ENCODE measurements at places on chromosomes 5 and 9. TPM values are rescaled to one million over a fixed set of nuclear protein-coding genes. Genes with fewer than 3 reads are reported as not detected.

GRCh38 chr9:93093877-93094657 lies 1.9 kb upstream of the CARD19 start:
- no peaks in the 10 kb centered on the region for H3K27me3 ChIP-seq
- H3K4me3 ChIP-seq, result peak overlapping the region; percentile 81
- H3K27ac ChIP-seq, result peak overlapping the region; percentile 95

DNA sequence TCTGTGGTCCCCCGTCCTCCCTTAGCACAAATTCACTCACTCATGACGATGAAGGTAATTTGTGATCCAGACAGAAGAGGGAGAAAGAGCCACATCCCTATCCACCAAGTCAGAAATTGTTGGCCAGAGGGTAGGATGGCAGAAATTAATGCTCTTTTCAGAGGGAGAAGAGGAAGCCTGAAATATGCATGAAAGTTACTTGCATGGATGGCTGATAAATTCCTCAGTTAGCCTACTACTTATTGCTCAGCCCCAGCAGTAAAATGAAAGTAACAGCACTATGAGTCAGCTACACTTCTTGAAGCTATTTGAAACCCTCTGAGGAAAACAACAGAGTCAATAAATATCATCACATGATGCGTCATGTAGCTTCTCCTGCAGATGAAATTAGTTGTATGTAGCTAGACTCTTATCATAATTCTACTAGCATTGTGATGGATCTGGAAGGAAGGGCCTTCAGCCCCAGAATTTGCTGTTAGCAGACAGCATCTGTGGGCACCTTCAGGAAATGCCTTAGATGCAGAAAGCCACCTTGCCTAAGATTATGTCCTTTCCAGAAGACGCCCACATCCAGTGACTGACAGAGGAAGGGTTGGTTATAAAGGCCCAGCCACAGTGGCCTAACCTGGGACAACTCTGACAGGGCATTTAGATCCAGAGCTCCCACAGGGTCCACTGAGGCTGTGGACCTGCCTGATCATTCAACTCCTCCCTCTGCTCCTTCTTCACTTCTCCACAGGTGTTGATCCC lies 81.2 kb upstream of the CCDC112 start:
- no peak for DNase-seq
- no peak overlapping the region for H3K4me3 ChIP-seq
- peaks cover 4% of the 10 kb centered on the region for H3K27me3 ChIP-seq
- peaks cover 2% of the 10 kb centered on the region for H3K4me1 ChIP-seq
- H3K36me3 ChIP-seq, result no peaks in the 10 kb centered on the region

Gene CCDC183
- 0.43 TPM for total RNA-seq

- no peak for DNase-seq
- H3K36me3 ChIP-seq, result no peaks in the 10 kb centered on the region
- peaks cover 2% of the 10 kb centered on the region for H3K4me1 ChIP-seq
- peaks cover 14% of the 10 kb centered on the region for H3K27me3 ChIP-seq
- no peak overlapping the region for H3K27ac ChIP-seq
- H3K4me3 ChIP-seq, result no peak overlapping the region
These were observed 144.9 kb downstream of the FGF1 start for GRCh38 chr5:142540922-142541422.

DNA sequence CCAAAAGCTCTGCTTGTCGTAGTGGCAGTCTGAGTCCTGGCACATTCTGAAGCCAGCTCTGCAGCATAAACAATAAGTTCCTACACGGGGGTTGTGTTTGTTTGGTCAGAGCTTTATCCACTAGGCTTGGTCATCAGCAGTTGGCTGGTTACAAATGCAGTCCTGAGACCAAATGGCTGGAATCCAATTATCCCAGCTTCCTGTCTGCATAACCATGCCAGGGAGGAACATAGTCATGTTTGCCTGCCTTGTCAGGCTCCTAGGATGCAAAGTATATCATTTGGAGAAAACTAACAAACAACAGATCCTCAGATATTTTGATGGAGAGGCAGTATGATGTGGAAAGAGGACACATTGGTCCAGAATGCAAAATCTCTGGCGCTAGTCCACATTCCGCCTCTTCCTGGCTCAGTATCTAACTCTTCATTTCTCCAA lies 85.8 kb downstream of the FBXO38 start:
- no peaks in the 10 kb centered on the region for H3K36me3 ChIP-seq
- H3K27ac ChIP-seq, result no peak overlapping the region

DNA sequence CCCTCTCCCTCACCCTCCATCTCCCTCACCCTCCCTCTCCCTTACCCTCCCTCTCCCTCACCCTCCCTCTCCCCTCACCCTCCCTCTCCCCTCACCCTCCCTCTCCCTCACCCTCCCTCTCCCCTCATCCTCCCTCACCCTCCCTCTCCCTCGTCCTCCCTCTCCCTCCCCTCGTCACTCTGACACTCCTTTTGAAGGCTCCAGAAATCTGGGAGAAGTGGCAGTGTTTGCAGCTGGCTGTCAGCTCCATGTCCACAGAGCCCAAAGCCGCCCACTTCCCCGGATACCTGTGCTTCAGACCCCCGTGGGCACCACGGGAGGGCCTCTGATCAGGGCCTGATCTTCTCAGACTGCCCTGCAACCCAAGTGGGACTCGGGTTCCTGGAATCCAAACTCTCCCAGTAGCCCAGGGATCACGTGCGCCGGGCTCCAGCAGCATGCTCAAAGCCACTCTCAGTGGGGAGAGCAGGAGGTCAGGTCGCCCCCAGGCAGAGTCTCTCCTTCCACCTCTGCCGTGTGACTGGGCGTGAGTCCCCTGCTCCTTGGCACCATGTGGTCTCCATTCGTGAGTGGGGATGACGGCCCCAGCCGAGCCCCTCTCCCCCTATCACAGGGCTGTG lies 33.1 kb downstream of the DBH start:
- no peak overlapping the region for H3K27ac ChIP-seq
- no peaks in the 10 kb centered on the region for H3K4me1 ChIP-seq
- no peak overlapping the region for H3K4me3 ChIP-seq
- no peaks in the 10 kb centered on the region for H3K36me3 ChIP-seq
- no peaks in the 10 kb centered on the region for H3K27me3 ChIP-seq
- DNase-seq, result no peak

GRCh38 chr9:1960342-1961042 lies 54.7 kb upstream of the SMARCA2 start:
- no peak for DNase-seq
- H3K4me1 ChIP-seq, result no peaks in the 10 kb centered on the region
- H3K4me3 ChIP-seq, result no peak overlapping the region
- H3K36me3 ChIP-seq, result no peaks in the 10 kb centered on the region
- H3K27ac ChIP-seq, result no peak overlapping the region

DNA sequence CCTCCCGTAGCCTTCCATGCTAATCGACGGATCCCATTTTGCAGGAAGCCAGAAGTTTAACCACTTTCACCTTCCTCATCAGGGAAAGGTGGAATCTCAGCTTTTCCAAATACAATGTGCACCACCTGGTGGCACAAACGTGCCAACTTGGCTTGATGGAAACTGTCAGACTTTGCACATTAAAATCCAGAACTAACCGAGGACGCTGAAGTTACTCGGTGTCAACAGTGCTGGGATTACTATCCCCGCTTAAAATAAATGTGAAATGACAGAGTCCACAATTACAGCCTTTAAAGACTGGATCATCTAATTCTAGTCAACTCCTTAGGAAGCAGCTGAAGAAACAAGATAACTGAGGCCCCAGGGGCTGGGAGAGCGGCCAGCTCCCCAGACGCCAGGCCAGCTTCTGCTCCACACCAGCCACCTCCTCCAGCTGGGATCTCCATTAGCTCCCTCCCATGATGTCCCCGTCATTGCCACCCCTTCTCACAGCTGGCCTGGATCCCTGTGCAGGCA lies 50.1 kb upstream of the RETREG1 start:
- H3K27me3 ChIP-seq, result no peaks in the 10 kb centered on the region
- H3K4me3 ChIP-seq, result no peak overlapping the region
- H3K27ac ChIP-seq, result no peak overlapping the region
- peak; percentile 7 for DNase-seq

DNA sequence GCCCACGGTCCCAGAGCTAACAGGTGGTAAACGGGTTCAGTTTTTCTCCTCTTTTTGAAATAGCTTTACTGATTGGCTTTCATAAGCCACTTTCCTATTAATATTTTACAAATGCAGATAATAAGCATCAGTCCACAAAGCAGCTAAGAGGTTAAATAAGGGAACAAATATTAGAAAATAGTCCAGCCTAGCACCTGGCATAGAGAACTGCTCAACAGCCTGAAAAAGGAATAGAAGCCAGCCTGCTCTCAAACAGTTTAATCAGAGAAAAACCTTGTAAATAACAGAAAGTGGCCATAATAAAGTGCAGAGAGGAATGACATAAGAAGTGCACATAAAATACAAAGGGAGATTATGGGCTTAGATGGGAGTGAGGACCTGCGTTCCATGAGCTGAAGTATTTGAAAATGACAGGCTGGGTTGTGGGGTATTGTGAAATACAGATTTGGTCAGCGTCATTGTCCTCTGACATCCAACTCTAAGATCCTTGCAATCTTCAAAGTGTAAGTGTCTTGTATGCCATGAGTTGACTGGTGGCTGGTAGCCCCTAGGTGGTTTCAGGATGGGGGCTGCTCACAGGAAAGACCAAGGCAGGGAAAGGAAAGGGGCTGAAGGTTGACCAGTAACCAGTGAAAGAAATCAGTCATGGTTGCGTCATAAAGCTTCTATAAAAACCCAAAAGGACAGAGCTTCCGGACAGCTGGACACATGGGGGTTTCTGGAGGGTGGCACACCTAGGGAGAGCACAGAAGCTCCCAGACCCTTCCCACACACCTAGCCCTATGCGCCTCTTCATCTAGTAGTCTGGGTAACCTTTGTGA lies 32.4 kb downstream of the MYO10 start:
- no peaks in the 10 kb centered on the region for H3K4me1 ChIP-seq
- H3K4me3 ChIP-seq, result no peak overlapping the region
- H3K36me3 ChIP-seq, result no peaks in the 10 kb centered on the region
- no peaks in the 10 kb centered on the region for H3K27me3 ChIP-seq
- no peak overlapping the region for H3K27ac ChIP-seq

DNA sequence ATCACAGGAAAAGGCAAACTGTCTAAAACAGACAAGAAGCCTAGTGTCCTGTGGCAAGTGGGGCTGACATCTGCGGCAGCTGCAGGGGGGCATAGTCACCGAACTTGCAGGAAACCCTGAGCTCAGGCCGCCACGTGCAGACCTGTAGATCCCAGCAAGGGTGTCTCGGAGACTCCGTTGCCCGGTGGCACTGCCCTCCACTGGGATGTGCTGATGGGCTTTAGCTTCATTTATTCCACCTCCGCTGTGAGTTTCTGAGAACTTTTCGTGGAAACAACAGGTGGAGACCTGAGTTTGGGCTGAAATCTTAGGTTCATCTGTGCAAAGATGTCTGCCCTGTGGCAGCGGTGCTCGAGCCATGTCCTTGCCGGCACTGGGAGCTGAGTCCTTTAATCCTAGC lies 22.1 kb downstream of the CEP72 start:
- no peak for DNase-seq
- no peaks in the 10 kb centered on the region for H3K27me3 ChIP-seq
- no peaks in the 10 kb centered on the region for H3K4me1 ChIP-seq
- no peak overlapping the region for H3K27ac ChIP-seq
- no peak overlapping the region for H3K4me3 ChIP-seq

Gene GABRA6
- total RNA-seq, result not detected

GRCh38 chr5:44987026-44987425 lies 178.3 kb downstream of the MRPS30 start:
- H3K4me1 ChIP-seq, result no peaks in the 10 kb centered on the region
- no peak overlapping the region for H3K27ac ChIP-seq
- no peak for DNase-seq
- H3K4me3 ChIP-seq, result no peak overlapping the region
- no peaks in the 10 kb centered on the region for H3K36me3 ChIP-seq

Gene CTSV
- total RNA-seq, result 0.31 TPM

DNA sequence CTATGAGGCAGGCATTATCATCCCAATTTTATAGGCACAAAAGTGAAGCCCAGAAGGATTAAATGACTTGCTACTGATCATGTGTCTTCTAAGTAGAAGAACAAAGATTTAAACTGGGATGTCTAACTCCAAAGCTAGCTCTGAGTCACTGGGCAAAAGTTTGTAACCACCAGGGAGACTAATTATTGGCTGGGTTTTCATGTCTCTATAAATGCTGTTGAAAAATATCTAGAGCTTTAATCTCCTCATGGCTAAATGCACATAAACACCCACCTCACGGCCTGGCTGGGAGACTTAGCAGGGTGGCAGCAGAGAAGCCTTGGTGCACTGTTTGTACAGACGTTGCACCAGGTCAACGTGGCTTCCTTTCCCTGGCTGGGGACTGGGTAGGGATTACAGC lies 144.6 kb downstream of the MELK start:
- no peaks in the 10 kb centered on the region for H3K27me3 ChIP-seq
- no peak overlapping the region for H3K4me3 ChIP-seq
- H3K27ac ChIP-seq, result no peak overlapping the region
- H3K36me3 ChIP-seq, result no peaks in the 10 kb centered on the region
- H3K4me1 ChIP-seq, result no peaks in the 10 kb centered on the region

DNA sequence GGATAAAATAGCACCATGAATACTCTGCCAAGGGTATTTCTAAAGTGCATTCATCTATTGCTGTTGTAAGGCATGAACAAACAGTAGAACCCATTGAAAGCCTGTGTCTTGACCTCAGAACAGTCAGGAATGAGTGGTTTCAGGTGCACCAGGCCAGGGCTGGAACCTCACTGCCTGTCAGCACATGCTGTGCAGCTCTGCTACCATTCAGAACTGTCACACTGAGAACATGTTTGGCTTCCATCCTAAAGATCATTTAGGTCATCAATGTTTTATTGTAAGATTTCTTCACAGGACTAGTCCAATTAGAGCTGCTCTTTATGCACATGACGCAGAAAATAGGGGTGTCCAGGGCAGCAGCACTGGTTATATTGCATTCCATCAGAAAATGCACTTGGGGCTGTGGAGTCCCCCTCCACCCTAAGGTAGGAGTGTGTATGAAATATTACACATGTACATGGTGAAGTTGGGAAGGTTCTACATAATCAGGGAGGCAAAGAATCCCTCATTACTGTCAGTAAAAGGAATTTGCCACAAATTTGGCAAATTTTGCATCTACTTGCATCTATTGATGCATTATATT lies 408.0 kb downstream of the CTNND2 start:
- peaks cover 3% of the 10 kb centered on the region for H3K27me3 ChIP-seq
- H3K27ac ChIP-seq, result no peak overlapping the region
- no peaks in the 10 kb centered on the region for H3K4me1 ChIP-seq

Gene SV2C
- not detected for total RNA-seq

Data from activated naive CD8-positive, alpha-beta T cell treated with anti-CD3 and anti-CD28 coated beads for 36 hours (primary cell).